ENCODE measurements at places on chromosomes 6 and 20.
A peak's percentile ranks its signal among the peaks of the same experiment; 100 is the strongest.

DNA sequence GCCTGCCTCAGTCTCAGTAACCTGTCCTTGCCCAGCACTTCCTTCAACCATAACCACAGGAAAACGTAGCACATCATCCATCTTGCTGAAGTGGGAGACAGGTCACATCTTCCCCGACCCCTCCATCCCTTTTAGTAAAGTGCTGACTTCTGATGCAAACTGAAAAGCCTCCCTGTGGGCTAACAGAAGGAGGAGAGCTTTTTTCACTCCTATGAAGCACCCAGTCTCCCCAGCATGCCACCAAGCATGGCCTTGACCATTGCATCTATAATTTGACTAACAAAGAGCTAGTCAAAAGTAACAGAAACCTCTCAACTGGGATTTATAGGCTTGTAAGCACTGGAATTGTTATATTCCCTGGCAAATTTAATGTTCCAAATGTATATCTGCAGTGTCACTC, 288.9 kb upstream of the IRAK1BP1 start:
- DNase-seq, result no peak

DNA sequence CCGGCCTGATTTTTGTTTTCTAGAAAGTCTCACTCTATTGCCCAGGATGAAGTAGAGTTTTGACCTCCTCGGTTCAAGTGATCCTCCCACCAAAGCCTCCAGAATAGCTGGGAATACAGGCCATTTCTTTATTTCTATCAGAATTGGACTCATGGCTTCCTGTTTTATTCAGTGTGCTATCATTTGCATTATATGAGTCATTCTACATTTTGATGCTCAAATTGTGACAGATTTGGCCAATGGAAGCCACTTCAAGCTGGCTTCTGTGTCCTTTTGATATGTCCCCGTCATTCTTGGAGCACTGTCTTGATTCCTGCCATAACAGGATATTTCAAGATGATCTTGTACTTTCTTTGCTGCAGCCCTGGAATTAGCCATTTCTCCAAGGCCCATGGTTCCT, 75.1 kb downstream of the CNBD2 start:
- no peak for DNase-seq

- DNase-seq, result no peak
These were observed 150.4 kb downstream of the BFSP1 start for GRCh38 chr20:17380801-17381200.

DNA sequence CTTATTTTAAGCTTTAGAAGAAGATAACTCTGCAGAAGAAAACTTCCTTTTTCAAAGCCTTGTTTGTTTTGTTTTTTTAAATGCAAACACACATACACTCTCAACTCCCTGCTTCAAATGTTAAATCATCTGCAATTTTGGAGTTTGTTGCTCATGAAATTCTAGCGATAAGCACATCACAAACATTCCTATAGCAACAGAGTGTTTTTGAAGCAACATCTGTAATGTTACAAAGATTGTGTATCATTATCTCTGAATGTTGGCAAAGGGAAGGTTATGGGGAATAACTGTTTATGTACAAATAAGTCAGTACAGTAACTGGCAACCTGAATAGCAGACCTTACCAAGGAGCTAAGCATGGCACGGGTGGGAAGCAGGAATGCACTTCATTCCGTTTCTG, 84.8 kb upstream of the MRPS10 start:
- no peak for DNase-seq

DNA sequence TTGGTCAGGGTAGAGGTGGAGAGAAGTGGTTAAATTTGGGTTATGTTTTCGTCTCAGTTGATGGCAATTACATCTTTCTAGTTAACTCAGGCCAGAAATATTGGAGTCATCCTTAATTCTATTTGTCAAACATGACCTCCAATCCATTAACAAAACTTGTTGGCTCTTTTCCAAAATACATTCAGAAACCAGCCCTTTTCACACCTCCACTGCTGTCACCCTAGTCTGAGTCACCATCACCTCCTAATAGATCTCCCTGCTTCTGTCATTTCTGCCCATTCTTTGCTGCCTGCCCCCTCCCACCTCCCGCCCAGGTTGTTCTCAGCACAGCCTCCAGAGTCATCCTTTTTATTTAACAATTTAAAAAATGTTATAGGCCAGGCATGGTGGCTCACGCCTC, 3.0 kb upstream of the ABCF1 start:
- DNase-seq, result no peak

DNA sequence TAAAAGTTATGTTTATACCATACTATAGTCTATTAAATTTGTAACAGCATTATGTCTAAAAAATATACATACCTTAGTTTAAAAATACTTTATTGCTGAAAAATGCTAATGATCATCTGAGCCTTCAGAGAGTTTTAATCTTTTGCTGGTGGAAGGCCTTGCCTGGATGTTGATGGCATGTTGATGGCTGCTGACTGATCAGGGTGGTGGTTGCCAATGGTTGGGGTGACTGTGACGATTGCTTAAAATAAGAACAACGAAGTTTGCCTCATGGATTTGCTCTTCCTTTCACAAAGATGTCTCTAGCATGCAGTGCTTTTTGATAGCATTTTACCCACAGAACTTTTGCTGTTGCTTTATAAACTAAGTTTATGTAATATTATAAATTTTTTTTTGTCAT, 68.6 kb downstream of the QKI start:
- no peak for DNase-seq

DNA sequence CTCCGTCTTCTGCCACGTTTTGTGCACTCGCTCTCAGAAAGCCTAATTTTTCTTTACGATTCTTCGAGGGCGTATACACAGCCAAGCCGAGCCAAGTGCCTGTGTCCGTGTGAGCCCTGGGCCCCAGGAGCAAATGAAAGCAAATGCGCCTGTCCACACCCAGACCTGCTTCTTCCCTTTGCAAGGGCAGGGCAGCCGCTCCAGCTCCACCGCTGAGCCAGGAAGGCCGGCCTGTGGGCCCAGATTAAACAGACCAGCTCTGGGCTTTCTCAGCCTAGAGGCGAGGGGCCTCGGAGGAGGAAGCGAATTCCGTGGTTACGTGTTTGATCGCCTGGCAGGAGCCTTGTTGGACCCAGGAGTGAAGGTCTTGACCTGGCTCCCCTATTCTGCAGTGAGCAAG, 184.6 kb downstream of the SMOC2 start:
- no peak for DNase-seq

DNA sequence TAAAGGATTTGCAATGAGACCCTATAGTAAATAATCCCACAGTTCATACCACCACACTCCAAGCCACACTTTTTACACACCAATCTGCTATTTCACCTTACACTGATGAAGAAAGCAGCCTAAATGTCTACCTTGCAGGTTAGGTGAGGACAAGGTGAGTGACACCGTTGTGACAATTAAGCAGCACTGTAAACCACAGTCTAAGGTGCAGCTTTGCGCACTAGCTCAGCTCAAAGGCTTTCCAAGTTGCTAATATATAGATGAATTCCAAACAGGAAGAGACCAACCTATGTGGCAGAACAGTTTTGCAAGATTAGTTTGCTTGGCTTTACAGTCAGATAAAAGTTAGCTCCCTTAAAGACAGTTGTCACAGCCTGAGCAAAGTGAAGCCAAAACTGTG, 429.5 kb upstream of the MARCKS start:
- DNase-seq, result no peak

- DNase-seq, result peak; percentile 29
These were observed 84.3 kb upstream of the TMEM181 start for GRCh38 chr6:158475344-158476302.

DNA sequence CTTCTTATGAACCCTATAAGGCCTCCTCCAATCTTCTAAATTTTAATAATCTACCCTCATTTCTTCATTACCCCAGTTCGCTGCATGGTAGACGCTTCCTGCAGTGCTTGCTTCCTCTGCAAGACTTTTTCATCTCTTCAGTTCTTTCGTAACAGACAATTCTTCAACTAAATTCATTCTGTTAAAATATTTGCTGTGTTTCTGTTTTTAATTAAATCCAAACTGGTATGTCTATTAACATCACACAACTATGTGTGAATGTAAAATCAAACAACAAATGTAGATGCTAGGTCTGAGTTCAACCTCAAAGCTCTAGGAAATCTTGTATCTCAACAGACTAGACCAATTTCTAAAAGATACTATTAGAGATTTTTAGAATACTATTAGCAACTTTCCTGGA, 199.3 kb downstream of the RNGTT start:
- DNase-seq, result no peak

GRCh38 chr20:1324598-1325172, 4.3 kb downstream of the SDCBP2 start:
- no peak for DNase-seq

GRCh38 chr20:62776035-62776691, 20.1 kb upstream of the MRGBP start:
- no peak for DNase-seq

DNA sequence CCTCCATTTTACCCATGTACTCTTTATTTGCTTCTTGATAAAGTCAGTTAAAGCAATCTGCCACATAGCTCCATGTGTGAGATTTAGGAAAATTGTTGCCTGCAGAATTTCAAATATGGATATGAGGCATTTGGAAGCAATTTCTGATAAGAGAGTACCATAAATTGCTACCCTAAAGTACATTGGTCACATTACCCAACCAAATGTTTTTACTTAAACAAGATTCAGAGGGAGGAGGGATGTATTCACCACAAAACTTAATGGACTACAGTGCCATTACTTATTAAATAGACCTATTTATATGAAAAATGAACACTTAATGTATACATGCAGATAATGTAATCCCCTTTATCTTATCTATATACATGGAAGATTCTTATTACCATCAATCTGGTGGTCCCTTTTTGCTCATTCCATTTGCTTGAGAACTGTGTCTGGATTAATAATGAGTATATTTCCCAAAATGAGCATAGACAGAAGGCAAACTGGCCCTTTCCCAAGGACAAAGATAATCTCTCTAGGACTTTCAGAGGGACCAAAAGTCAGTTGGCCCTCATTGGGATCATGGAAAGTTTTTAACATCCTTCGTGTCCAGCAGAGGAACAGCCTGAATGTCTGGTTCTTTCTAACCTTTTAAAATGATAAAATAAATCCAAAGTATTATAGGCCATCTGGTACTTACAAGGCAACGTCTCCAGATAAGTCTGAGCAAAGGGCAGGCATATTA, 526.4 kb downstream of the CBLN4 start:
- DNase-seq, result no peak
